ENCODE measurements at places on chromosomes 16 and 17.

DNA sequence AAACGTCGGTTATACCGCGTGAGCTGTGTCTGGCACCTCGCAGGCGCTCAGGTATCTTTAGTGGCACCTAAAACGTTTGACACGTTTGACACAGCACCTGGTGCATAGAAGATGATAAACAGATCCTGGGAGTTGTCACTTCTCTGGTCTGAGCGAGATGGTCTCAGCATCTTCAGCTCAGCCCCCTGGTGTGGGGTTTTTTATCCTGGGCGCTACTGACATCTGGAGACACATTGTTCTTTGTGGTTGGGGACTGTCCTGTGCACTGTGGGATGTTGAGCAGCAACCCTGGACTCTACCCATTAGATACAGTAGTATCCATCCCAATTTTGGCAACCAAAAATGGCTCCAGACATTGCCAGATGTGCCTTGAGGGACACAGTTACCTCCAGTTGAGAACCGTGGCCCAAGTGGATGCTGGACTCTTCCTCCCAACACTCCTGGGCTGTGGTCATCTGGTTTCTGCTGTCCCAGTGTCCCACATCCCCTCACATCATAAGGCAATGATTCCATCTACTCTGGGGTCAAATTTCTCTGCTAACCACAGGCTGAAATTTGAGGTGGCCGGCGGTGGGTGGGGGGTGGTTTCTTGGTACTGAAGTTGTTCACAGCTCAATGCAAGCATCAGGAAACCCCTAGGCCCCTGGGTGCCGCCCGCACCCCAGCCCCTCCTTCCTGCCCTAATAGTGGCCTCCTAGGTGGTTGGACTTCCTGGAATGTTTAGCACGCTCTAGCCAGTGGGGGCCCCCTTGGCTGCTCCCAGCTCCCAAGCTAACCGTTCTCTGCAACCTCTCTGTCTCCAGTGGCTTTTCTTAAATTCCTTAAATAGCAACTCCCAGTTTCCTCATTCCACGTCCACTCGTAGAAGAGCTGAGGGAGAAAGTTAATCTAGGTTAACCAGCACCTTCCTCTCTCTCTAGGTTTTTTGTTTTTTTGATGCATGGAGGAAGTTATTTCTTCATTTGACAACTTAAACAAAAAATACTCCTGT lies 124.8 kb downstream of the ABCC1 start:
- no peak for DNase-seq

- DNase-seq = no peak
Observed at GRCh38 chr17:5583426-5584382, 605 bp downstream of the NLRP1 start.

GRCh38 chr17:34620458-34620857 lies 41.1 kb downstream of the TMEM132E start:
- no peak for DNase-seq

DNA sequence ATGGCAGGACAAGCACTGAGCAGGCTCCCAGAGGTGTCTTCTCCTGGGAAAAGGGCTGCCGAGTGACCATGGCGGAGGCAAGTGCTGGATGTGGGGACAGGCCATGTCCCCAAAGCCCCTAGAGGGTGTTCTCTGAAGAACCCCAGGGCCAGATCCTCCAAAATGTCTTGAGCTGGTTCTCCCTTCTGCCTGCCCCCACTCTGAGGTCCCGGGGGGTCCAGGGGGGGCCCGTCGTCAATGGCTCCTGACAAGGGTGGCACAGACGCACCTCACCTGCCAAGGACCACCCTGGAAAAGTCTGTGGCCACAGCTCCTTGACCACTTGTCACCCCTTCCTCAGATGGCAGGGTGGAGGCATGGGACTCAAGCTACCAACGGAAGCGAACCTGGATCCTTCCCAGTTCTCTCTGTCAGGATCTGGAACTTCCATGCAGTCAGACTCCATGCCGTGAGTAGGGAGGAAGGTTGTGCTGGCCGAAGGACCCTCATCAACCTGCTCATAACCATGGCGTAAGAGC lies 2.3 kb upstream of the MYO1C start:
- DNase-seq = no peak

DNA sequence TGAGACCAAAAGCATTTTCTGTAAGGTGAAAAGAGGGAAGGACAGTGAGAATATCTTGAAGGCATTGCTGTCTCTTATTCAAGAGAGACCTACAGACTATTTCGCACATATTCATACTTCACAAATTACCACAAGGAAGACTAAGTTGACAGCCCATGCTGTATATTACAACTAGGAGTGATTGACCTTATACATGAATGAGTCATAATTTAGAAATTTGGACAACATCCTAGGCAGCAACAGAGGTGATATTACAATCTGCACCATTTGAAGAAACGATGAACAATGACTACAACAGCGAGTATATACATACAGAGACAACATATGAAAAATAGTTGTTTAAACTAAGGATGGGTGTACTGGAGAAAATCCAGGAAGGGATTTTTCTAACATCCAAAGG lies 971.7 kb downstream of the CDH11 start:
- no peak for DNase-seq

DNA sequence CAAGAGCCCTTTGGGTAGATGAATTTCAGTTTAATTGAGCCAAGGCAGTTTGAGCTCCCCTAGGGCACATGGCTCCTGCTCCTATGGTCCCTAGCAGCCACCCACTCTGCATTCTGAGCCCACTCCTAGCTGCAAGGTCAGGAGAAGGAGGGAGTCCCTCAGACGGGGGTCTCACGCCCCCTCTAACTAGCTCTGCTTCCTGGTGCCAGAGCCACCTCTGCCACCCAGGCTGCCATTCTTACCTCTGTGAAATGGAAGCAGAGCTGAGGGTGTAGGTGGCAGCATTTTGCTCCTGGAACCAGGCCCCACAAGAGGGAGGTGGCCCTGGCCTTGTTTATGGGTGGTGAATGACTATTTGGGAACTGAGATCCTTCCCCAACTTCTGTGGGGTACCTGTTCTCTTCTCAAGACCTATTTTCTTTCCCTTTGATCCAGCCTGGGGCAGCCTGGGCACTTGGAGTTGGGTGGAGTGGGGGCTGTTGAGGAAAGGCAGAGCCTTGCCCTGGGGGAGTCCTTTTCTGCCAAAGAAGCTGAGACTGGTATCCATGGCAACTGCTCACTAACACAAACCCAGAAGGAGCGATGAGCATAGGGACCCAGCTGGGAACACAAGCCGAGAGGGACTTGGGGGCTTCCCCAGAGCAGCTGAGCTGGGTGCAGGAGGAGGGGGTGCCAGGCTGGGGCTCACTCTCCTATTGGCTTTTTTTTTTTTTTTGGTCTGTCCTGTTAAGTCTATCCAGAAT lies 4.8 kb downstream of the SPNS2 start:
- DNase-seq = no peak

DNA sequence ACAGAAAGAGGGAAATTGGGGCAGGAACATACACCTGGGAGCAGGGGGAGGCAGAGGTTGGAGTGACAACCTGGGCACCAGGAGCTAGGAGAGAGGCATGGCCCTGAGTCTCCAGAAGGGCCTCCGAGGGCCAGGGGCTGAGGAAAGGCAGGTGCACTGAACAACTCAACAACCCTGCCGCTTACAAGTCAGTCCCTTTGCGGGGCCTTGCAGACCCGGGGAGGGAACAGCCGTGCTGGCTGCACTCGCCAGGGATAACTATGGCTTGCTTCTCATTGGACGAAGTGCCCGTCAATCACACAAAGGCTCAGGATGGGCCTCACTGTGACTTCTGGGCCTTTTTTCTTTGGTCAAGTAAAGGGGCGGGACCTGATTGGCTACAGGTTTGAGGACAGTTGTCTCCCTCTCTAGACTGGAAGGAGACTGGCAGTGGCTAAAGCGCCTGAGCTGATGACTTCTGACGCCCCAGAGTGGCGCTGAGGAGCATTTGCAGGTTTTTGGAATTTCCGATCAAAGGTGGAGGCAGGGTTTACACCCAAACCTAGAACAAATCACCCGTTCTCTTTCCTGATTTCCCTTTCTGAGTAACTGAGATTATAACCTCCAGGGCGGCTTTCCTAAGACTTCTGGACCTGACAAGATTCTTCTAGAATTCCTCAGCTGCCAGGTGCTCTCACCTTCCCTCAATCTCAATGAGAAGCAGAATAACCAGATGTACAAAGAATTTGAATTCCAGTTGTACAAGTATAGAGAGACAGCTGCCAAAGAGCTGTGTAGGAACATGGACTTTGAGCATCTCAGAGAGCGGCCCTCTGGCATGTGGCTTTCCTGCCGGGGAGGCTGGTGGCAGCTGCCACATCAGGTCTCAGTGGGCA lies 27.6 kb upstream of the ST6GALNAC2 start:
- peak; percentile 35 for DNase-seq

DNA sequence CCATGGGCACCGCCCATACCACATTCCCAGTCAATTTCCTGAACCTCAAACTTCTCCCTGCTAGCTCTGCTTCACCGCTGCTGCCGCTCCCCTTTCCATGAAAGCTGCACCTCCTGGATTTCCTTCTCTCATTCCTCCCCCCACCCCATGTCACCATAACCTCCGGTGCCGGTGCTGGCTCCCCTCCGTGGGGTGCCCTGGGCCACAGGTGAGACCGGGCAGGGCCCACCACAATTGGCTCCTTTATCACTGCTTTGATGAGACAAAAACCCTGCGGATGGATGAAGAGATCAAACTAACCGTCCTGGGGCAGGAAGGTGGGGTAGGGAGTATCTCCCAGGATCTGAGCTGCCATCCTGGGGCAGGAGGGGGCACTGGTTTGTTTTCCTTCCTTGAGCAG lies 111.3 kb upstream of the LHX1 start:
- DNase-seq = no peak

- DNase-seq = no peak
Observed at GRCh38 chr16:56547120-56547948, 17.5 kb upstream of the MT4 start.

GRCh38 chr17:7496470-7497183 lies 12.5 kb downstream of the POLR2A start:
- no peak for DNase-seq

DNA sequence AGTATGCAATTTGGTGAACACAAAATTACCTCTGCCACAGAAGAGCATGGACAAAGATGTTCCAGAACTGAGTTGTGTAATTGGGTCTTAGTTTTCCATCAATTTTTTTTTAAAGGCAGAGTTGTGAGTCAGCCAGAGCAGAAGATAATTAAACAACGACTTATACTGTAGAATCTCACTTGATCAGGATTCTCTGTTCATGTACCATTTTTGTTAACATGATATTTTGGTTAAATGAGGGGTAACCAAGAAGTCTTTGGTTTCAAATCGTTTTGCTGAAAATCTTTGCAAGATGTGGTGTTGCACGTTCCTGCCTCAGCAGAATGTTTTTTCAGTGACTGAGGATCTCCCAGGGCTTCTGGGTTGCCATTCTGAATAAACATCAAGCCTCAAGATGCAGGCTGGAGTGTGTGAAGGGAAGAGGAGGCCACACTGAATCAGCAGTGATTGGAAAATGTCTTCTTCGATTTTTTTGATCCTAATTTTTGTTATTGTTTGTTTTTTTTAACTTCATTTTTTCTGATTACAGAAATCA lies 232.6 kb upstream of the IRX3 start:
- no peak for DNase-seq

DNA sequence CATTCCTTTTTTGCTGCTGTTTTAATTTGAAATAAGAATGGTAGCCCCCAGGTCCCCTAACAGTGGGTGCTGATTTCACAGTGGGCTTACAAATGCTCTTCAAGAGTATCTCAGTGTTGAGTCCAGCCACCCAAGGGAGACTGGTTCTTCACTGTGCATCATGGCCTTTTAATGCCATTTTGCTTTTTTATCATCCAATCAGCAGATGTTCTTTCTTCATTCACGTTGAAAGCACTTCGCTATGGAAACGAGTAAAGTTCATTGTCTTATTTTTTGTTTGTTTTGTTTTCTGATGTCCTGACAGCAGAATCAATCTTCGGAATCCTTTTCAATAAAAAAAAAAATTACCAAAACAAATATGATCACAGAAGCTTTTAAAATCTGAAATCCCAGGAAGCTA lies 429.0 kb downstream of the MAF start:
- DNase-seq = no peak

- DNase-seq = no peak
Observed at GRCh38 chr16:8831871-8832716, 34.5 kb downstream of the PMM2 start.

DNA sequence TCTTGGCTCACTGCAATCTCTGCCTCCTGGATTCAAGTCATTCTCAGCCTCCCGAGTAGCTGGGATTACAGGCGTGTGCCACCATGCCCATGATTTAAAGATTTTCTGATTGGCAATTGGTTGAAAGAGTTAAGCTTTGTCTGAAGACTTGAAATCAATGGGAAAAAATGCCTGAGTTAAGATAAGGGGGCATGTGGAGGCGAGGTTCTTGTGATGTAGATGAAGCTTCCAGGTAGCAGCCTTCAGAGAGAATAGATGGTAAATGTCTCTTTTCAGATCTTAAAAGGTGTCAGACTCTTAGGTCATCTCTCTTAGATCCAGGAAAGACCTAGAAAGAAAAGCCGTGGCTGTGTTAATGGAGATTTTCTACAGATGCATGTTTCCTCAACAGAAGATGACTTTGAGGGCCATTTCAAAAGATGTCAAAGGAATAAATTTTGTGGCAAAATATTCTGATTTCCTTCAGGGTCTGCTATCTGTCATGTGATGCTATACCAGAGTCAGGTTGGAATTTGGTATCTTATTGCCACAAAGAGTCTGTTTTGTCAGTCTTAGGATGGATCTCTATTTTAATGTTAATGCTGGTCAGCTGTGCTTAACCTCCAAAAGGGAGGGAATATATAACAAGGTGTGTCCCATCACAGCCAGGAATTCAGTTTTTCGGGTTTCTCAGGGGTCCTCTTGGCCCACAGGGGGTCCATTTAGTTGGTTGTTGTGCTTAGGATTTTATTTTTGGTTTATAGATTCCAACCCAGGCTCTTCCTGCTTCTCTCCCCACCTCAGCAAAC lies 58.3 kb upstream of the AKTIP start:
- DNase-seq = no peak

DNA sequence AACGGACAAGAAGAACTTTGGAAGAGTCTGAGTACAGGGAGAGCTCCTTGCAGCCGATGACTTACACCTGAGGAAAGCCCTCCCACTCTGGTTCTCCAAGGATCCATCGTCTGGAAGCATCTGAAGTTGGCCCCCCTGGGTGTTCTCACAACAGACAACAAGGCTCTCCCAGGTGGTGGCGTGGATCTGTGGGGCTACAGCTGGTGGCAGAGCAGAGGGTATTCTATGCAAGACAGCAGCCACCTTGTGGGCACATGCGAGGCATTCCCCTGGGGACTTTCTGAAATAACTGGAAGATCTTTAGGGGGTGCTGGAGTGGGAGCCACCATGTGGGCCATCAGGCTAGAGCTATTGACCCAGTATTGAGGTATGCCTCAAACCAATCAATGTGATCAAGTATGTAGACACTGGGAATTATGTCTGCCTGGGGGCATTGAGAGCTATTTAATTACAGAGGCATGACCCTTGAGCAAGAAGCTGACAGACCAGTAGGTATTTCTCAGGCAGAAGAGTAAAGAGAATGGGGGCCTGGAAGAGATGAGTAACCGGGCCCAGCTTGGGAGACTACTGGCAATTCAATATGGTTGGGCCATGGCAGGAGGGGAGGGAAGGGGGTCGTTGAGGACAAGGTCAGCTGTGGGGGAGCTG lies 6.9 kb upstream of the KRT19 start:
- no peak for DNase-seq

DNA sequence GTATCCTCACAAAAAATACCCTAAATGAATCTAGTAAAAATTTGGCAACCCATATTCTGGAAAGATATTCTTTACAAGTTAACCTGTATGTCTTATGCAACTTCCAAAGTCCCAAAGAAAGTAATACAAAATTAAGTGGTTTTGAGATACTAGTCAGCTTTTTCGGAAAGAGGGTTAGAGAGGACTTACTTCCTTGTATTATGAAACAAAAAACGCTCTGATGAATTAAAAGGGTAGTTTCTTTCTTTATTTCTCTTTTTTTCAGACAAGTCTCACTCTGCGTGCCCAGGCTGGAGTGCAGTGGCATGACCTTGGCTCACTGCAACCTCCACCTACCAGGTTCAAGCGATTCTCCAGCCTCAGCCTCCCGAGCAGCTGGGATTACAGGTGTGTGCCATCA lies 51.6 kb downstream of the KANSL1 start:
- DNase-seq = peak; percentile 60

Data from GM12865 (cell line).